ENCODE measurements at places on chromosomes 16 and 17.

DNA sequence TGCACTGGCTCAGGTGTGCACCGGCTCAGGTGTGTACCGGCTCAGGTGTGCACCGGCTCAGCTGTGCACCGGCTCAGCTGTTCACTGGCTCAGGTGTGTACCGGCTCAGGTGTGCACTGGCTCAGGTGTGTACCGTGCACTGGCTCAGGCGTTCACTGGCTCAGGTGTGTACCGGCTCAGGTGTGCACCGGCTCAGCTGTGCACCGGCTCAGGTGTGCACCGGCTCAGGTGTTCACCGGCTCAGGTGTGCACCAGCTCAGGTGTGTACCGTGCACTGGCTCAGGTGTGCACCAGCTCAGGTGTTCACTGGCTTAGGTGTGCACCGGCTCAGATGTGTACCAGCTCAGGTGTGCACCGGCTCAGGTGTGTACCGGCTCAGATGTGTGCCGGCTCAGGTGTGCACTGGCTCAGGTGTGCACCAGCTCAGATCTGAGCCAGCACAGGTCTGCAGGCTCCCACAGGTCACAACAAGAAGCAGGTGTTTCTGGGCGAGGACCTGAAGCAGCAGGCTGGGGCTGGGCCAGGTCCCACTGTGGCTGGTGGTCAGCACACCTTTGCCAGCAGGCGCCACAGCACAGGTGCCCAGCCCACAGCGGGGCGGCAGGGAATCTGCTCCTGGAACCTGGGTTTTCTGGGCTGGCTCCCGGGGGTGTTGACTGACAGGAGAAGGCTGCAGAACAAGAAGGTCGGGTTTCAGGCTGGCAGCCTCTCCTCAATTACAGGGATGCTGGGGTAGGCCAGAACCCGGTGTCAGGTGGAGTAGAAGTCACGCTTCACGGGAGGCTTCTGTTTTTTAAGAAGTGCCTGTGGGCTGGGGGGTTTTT lies 17.2 kb downstream of the METRNL start:
- DNase-seq, result no peak

- DNase-seq, result no peak
These were observed 74.4 kb downstream of the CCT6B start for GRCh38 chr17:34886831-34887230.

- DNase-seq, result no peak
These were observed 51.3 kb downstream of the EPN2 start for GRCh38 chr17:19288453-19288852.

- DNase-seq, result peak; percentile 26
These were observed 55.8 kb downstream of the MYH13 start for GRCh38 chr17:10316801-10317542.

DNA sequence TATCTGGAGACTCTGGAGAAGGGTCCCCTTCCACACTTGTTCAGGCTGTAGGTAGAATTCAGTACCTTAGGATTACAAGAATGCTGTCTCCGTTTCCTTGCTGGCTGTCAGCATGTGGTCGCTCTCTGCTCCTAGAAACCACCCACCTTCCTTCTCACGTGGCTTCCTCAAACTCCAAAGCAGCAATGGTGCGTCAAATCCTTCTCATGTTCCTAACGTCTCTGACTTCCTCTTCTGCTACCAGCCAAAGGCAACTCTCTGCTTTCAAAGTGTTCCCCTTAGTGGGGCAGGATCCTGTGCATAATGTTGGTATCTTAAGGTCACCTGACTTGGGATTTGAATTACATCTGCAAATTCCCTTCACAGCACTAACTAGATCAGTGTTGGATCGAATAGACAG lies 30.9 kb upstream of the DYNLRB2 start:
- no peak for DNase-seq

- peak; percentile 94 for DNase-seq
These were observed 28.7 kb upstream of the TNRC6A start for GRCh38 chr16:24700549-24701392.

GRCh38 chr17:40791787-40792436 lies 7.8 kb downstream of the KRT28 start:
- peak; percentile 35 for DNase-seq

DNA sequence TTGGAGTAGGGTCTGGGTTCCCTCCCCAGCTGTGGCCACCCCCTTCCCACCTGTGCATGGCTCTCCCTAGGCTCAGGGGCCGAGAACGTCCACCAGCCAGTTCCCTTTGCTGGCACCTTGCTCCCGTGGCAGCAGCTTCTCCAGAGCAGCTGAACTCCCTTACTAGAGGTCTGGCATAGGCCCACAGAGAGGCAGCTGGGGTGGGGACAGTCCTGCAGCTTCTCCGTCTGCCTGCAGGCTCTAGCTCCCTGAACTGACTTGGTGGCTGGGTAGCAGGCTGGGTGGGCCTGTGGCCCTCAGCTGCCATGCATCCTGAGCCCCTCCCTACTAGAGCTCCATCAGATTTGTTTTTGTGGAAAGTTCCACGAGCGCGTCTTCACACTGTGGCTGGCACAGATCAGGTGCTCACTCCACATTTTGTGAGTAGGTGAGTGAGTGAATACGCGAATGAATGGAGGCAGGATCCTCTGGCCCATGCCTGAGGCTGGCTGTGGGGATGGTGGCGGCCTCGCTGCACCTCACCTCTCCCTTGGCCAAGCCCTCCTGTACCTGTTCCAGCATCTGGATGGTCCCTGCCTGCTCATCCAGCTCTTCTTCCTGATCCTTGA lies 51.3 kb downstream of the PIPOX start:
- no peak for DNase-seq

GRCh38 chr16:4342866-4343744 lies 8.0 kb downstream of the PAM16 start:
- no peak for DNase-seq

- DNase-seq, result peak; percentile 76
These were observed 13.6 kb downstream of the CEP20 start for GRCh38 chr16:15874745-15875314.

GRCh38 chr17:42598905-42599304 lies 10.3 kb downstream of the RETREG3 start:
- DNase-seq, result no peak

GRCh38 chr17:72145562-72145961 lies 24.7 kb downstream of the SOX9 start:
- no peak for DNase-seq

GRCh38 chr16:60582528-60582927 lies 1453.7 kb downstream of the CDH8 start:
- DNase-seq, result no peak

GRCh38 chr16:30930160-30930571 lies 6.8 kb downstream of the FBXL19 start:
- no peak for DNase-seq

GRCh38 chr16:67762385-67762784 lies 43.3 kb upstream of the GFOD2 start:
- no peak for DNase-seq
